Cortex of kidney (tissue), 1 donor: ENCODE measurements at places on chromosomes 3 and 15.

DNA sequence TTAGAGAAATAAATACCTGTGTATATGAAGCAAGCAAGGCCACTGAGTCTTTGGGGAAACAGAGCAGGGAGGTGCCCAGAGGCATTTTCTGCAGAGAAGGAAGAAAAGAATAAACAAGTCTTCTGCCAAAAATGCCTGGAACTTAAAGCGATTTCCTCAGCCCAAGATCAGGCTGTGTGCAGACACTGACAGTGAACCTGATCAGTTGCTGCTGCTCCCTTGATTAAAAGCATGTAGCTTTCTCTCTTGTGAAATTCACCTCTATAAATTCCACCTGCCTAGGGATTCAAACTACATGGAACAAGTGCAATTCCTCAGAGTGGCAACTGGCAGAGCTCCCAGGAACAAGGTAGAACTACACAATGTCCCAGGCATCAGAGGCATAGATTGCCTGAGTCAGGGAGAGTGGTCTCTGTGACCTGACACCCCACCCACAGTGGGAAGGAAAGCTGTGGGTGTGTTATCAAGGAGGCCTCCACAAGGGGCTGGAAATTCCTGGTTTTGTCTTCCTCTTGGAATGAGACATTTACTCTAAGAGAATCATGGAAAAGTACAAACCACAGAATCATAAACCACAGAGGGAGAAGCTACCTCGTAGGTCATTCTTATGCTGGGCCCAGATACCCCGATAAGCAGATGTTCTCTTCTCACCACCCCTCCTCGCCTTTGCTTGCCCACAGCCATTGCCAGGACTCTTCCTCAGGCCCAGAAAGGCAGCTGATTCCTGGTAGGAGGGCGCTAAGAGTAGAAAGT lies 1.8 kb upstream of the ZBTB38 start:
- DNase-seq = no peak

DNA sequence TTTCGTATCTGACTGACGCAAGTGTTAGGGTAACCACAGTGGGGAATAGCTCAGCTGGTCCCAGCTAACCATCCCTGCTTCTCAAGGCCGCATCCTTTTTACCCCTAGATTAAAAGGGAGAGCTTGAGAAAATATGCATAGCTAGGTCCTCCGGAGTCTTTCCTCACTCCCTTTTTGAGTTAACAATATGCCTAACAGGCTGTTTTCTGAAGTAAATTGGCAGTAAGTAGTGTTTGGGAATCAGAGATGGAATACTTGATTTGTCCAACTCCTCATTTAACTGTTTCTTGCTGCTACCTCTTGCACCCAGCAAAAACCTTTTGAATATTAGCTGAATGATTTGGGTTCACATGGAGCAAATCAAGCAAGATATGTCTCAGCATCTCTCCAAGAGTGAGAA lies 326.1 kb downstream of the LPP start:
- DNase-seq = no peak

GRCh38 chr15:77825546-77825945 lies 192.8 kb upstream of the LINGO1 start:
- no peak for DNase-seq

DNA sequence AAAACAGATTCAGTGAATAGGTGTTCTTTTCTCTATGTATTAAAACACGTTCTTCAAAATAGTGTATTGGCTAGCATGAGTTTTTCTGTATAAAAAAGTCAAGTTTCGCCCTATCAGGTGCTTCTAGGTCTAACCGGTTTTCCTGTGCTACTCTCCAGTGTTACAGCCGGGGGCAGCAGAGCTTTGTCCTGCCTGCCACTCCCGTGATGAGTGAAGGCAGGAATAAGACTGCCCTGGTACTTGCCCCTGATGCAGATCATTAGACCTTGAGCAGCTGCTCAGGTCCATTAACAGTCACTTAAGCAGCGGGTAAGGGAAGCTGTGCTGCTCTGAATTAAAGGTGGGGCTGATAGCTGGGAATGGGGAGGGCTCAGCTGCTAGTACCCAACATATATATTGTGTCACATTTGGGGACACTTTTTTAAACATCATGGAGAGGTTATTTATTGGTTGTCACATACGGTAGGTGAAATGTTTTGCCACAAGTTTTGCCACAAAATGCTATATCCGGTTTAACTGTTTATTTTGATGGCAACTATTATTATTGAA lies 1.3 kb upstream of the UNC13C start:
- no peak for DNase-seq

- DNase-seq = no peak
Observed at GRCh38 chr15:100980410-100981046, 61.4 kb downstream of the LRRK1 start.

DNA sequence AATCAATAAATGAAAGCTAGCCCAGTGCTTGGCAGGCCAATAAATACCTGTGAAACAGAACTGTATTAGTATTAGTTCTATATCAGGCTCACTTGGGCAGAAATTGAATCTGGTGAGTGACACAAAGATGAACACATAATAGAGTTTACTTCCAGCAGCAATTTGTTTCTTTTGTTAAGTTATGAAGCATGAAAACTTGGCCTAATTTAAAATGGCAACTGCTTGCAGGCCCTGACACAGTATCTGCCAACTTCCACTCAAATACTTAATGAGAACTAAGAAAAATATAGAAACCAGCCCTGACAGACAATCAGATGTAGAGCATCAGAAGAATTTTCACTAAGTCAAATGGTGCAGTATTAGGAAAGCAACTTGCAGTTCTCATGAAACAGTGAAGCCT lies 37.6 kb upstream of the LRIG1 start:
- no peak for DNase-seq

DNA sequence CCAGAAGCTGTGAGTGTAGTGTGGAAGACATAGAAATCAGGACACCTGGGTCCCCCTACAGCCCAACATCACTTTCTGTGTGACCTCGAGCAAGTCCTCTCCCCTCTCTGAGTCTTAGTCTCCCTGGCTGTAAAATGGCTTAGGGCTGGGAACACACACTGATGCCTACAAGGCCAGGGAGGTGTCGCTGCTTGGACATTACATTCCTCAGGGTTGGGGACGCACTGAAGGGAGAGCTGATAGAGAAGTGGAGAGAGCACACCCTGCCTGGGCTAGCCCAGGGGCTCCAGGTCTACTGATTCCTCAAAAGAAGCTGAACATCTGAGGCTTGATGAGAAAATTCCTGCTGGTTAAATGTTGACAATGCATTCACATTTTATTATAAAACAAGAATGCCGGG lies 6.3 kb upstream of the ALAS1 start:
- DNase-seq = no peak

- DNase-seq = no peak
Observed at GRCh38 chr15:63256433-63257274, 20.8 kb upstream of the APH1B start.

GRCh38 chr3:8622873-8623691 lies 21.5 kb downstream of the SSUH2 start:
- DNase-seq = no peak

GRCh38 chr3:138946663-138947494 lies at the start of the genes FOXL2 and FOXL2NB:
Gene FOXL2 (minus strand): TSS chr3:138947137. CDS start chr3:138946722, 415 bp downstream.
Gene FOXL2NB (plus strand): TSS chr3:138947217. CDS start chr3:138947365, 148 bp downstream.
- no peak for DNase-seq

DNA sequence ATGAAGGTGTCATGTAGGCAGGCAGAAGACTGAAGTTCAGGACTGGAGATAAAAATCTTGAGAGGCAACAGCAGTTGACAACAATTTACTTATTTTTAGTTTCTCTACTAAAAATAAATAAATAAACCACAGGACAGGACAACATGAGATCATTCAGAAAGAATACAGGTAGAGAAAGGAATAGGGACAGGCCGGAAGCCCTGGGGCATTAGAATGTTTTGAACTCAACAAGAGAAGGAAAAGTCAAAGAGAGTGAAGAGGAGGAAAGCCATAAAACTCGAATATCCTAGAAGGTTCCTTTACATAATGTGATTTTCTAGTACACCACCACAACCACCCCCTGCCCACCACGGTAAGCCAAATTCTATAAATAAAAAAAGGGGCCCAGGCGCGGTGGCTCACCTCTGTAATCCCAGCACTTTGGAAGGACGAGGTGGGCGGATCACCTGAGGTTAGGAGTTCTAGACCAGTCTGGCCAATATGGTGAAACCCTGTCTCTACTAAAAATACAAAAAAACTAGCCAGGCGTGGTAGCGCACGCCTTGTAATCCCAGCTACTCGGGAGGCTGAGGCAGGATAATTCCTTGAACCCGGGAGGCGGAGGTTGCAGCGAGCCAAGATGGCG lies 4.7 kb downstream of the PIK3CB start:
- no peak for DNase-seq

- DNase-seq = no peak
Observed at GRCh38 chr3:71694358-71694999, 30.7 kb downstream of the EIF4E3 start.

- DNase-seq = no peak
Observed at GRCh38 chr3:312160-312733, 115.7 kb downstream of the CHL1 start.

DNA sequence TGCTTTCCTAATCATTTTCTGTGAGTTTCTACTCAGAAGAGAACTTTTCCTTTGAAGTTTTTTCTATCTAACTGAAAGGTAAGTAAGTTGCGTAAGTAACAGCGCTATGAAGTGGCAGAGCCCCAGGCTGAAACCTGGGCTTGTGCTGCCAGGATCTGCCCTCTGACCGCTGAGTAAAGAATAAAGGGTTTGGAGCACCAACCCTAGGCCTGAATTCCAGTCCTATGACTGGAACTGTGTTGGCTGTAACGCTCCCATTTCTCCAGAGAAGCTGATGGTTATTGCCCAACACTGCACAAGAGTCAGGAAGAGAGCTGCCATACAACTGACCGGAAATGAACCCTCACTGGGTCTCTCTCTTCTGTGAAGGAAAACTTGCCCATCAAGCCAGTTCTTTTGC lies 87.0 kb downstream of the FOXB1 start:
- no peak for DNase-seq

DNA sequence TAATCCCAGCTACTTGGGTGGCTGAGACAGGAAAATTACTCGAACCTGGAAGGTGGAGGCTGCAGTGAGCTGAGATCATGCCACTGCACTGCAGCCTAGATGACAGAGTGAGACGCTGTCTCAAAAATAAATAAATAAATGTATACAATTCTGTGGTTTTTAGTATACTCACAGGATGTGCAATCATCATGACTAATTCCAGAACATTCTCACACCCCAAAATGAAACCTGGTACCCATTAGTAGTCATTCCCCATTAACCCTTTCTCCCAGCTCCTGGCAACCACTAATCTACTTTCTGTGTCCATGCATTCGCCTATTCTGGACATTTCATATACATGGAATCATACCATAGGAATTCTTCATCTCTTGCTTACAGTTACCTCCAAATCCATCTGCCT lies 44.5 kb downstream of the LRRFIP2 start:
- no peak for DNase-seq

GRCh38 chr3:13647298-13648059 lies 98.6 kb downstream of the FBLN2 start:
- DNase-seq = no peak

DNA sequence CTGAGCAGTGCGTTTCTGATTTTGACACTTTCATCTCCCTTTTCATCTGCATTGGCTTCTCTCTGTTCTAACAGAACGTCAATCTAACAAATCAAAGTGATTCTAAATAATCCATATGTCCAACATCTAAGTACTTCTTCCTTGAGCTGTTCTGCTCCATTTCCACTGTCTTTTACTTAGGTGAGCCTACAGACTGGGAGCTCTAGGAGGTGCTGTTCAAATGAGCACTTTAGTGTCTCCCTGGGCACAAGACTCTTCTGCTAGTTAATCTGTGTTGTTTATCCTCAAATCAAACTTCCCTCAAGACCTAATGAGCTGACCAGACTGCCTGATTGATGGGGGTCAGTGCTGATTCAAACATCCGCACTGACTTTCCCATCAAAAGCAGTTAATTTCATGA lies 408.1 kb downstream of the WDR72 start:
- no peak for DNase-seq

DNA sequence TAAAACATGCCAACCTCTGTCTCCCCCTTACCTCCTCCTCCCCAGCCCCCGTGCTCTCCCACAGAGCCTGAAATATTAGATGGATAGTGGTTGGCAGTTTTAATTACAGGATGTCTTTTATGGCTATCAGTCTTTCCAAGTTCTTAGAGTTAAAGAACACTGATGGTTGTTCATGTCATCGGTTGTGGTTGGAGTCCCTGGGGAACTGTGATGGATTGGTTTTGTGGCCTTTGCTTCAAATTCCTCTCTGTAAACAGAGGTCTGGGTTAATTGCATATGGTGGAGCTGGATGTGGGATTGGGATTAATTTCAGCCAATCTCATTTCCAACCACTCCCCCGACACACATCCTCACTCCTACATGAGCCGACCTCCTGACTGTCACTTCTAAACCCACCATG lies 164.5 kb upstream of the PROK2 start:
- DNase-seq = no peak

GRCh38 chr15:42385206-42385979 lies 26.1 kb downstream of the CAPN3 start:
- no peak for DNase-seq
